ENCODE measurements at places on chromosomes 5 and 9.

- peak; percentile 23 for DNase-seq
These were observed 85.4 kb downstream of the ANKRD55 start for GRCh38 chr5:56147659-56148230.

DNA sequence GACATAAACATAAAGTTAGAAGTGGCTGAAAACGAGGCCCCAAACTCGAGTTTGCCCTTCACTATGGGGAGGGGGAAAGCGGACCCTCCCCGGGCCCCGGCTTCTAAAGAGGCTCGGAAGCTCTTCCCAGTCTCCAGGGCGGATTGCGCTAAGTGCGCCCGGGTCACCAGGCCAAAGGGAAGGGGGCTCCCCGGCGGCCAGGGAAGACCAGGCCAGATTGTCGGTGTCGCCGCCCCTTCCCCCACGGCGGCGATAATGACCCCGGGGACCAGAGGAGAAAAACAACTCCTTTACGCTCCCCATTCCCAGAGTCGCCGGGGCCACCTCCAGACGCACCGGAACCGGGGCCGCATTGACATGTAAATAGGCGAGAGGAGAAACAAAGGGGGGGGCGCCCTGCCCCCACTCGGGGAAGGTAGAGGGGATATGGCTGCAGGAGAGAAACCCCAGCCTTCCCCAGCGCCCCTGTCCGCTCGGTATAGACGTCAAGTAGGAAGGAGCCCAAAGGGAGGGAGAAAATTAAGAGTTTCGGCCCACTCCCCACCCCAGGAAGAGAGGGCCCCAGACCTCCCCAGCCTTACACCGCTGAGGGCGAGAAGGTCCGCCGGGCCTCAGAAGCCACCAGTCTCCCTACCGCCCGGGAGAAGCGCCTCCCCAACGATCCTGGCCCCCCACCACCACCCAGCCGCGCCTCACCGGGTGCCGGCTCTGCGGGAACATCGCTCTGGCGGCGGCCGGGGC, 1.7 kb downstream of the TLE1 start:
- DNase-seq, result no peak

- peak; percentile 14 for DNase-seq
These were observed 75.8 kb upstream of the IER5L start for GRCh38 chr9:129253803-129254381.

DNA sequence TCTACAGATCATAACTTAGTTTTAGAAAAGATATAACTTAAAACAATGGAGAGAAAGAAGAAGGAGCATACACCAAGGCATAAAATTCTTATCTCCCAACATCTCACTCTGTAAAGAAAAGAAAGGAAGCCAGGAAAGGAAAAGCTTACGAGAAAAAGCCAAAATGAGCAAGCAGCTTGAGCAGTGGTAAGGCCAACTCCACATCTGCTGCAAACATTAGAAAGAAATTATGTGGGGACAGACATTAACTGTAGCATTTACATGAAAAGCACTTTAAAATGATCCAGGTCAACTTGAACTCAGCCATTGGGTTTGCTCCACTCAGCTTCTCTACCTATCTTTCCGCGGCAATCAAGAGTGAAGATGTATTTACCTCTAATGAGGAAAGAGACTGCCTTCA, 176.9 kb downstream of the BNC2 start:
- DNase-seq, result no peak

- DNase-seq, result no peak
These were observed 894.2 kb upstream of the PTPRD start for GRCh38 chr9:11506980-11507379.

DNA sequence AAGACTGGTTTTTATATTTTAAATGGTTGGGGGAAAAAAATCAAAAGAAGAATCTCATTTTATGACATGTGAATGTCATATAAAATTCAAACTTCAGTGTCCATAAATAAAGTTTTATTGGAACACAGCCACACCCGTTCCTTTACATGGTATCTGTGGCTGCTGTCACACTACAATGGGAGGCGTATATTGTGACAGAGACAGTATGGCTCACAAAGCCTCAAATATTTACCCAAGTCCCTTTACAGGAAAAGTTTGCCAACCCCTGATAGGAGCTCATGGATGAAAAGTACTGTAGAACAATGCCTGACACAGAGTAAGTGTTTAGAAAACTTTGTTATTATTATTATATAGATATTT, 5.2 kb upstream of the DUSP1 start:
- DNase-seq, result no peak

- DNase-seq, result peak; percentile 67
These were observed 161.6 kb downstream of the COL23A1 start for GRCh38 chr5:178428341-178429155.

- DNase-seq, result no peak
These were observed 732.2 kb upstream of the ZNF608 start for GRCh38 chr5:125478599-125478998.

DNA sequence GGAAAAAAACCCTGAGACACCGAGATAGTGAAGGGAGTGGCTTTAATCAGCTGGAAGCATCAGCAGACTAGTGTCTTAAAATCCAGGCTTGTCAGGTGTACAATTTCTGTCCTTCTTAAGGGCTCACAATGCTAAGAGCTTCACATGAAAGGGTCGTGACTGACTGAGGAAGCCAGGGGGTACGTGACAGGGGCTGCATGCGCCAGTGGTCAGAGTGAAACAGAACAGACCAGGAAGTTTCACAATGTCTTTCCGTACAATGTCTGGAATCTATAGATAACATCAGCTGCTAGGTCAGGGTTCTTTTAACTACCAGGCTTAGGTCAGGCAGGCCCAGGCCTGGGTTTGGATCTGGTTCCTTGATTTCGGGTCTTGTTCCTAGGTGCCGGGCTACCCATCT, 253.0 kb downstream of the CDH10 start:
- DNase-seq, result no peak

GRCh38 chr5:68415177-68416085, 199.9 kb downstream of the PIK3R1 start:
- DNase-seq, result no peak

DNA sequence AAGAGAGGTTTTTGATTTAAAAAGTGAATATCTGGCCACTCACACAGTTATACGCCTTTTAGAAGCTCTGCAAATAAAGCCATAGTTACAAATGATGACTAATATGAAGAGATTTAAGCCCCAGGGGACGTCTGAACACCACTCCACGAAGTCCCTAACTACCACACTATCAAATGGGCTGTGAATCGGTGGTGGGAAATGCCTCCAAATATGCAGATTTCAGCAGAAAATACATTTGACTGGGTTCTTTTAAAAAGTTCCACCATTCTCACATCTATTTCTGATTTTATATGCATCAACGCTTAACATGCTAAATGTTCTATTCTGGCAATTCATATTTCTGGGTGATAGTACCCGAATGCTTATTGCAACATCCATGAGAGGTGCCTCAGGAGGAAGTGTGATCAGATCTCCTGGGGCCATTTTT, 22.5 kb downstream of the TICAM2 start:
- no peak for DNase-seq

GRCh38 chr5:127695346-127695745, 7.8 kb upstream of the CCDC192 start:
- no peak for DNase-seq

GRCh38 chr5:33205727-33206410, 234.9 kb upstream of the TARS1 start:
- no peak for DNase-seq

- DNase-seq, result no peak
These were observed 34.5 kb downstream of the CREBRF start for GRCh38 chr5:173090639-173091038.

DNA sequence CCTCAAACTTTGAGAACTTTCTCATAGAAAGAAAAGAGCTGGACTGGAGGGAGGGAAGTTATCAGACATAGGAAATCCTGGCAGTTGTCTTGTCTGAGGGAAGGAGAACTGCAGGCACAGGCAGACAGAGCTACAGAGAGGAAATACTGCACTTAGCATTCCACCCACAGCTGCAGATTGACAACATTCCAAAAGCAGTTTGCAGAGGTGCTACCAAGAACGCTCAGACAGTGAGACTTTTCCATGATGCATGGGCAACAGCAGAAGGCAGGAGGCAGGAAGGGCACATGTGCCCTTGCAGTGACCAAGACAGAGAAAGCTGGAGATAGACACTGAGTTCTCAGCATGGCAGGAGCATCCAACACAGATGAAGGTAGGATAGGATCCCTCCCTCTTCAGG, 327.5 kb upstream of the ZNF462 start:
- no peak for DNase-seq

- DNase-seq, result no peak
These were observed 25.2 kb upstream of the SPRY4 start for GRCh38 chr5:142350021-142350420.

DNA sequence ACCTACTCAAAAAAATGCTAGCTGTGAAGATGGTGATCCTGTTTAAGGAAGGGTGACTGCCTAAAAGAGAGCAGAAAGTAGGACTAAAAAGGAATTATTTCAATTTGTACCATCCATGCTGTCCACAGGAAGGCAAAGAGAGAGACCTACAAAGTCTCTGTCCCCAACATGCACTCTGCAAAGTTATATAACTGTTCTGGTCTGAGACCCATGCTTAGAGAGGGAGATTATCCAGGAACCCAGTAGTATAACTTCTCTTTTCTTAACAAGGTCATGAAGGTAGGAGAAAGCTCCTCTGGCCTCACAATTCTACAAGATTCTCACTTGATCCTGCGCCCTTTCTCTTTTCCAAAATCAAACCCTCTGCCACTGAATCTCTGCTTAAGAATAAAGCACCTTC, 25.8 kb downstream of the SLC22A4 start:
- DNase-seq, result no peak

GRCh38 chr9:71326360-71326759, 204.9 kb upstream of the TRPM3 start:
- no peak for DNase-seq

GRCh38 chr5:162607879-162608278, 540.3 kb downstream of the GABRG2 start:
- no peak for DNase-seq

- DNase-seq, result no peak
These were observed 204.7 kb downstream of the ARRDC3 start for GRCh38 chr5:91178461-91178860.

GRCh38 chr9:97697837-97698236, 697 bp upstream of the XPA start:
- no peak for DNase-seq

DNA sequence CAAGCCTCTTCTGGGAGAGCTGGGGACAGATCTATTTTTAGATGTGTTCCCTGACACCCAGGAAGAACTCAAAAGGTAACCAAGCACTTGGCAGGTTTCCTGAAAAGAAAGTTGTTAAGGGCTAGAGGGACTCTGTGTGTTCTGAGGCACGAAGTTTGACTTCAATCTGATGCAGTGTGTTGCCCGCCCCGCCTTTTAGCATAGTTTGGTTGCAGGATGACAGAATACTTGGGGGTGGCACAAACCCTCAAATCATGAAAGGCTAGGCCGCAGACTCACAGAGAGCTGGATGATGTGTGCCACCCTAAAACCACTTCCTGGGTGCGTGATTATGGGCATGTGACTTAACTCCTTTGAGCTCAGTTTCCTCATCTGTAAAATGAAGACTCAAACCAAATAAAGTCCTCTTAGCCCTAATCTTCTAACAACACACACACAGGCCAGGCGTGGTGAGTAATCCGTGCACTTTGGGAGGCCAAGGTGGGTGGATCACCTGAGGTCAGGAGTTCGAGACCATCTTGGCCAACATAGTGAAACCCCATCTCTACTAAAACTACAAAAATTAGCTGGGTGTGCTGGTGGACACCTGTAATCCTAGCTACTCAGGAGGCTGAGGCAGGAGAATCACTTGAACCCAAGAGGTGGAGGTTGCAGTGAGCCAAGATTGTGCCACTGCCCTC, 12.8 kb upstream of the NDFIP1 start:
- no peak for DNase-seq

DNA sequence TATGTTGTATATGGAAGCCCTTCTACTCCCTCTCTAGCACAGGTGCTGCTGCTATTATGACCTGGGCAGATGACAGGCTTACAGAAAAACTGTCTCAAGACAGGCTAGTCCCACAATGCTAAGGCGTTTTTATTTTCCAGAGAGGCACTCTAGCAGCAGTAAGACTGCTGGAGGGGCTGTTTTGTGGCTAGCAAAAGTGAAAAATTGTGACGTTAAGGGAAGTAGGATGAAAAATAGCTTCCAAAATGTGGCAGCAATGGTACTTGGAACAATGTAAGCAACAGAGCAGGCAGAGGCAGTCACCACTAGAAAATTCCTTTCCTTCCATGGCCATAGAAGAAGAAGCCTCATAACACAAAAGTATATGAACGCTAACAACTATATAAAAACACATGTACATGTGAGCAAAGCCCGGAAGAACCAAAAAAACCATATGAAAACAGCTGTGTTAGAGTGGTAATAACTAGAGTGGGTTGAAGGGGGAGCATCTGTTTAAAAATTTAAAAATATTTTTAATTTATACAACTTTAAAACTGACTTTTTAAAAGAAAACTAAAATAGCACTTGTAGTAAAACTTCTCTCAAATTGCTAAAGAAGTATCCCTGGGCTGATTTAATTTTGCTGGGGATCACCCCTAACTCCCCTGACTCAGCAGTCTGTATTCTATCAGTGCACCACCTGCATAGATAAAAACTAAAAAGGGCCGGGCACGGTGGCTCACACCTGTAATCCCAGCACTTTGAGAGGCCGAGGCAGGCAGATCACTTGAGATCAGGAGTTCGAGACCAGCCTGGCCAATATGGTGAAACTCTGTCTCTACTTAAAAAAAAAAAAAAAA, 30.6 kb downstream of the CLINT1 start:
- no peak for DNase-seq

- no peak for DNase-seq
These were observed 11.3 kb downstream of the STOM start for GRCh38 chr9:121358751-121359150.

DNA sequence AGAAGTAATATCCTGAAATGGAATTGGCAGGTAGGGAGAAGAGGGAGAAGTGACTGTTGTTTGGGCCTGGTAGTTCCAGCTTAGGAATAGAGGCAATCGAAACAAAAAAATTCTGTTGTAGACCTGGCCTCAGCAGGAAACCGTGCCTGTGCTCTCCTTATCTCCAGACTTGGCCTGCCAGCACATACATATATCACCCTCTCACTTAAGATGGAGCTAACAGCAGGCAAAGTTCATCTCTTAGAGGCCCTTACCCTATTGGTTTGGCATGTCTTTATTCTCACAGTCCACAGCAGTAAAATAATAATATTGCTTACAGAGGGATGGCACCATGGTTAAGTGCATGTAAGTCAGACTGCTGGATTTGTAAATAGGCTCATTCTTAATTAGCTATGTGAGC, 19.6 kb upstream of the TNC start:
- no peak for DNase-seq

GRCh38 chr5:134328619-134329018, 38.4 kb downstream of the CDKL3 start:
- DNase-seq, result no peak

GRCh38 chr5:53613061-53613460, 52.6 kb downstream of the NDUFS4 start:
- DNase-seq, result no peak

DNA sequence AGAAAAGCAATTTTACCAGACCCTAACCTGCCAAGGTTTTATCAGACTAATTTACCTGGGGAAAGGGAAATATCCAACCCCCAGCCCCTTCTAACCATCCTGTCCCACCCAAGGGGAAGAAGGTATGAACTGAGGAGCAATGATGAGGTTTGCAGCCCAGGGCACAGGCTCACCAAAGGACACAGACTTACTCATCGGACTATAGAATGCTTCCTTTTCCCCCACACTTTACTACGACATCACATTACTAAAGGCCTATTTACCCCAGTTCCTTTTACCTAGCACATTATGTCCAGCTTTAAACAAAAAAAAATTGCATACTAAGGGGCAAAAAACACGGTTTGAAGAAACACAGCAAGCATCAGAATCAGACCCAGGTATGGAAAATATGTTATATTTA, 94.1 kb upstream of the FST start:
- DNase-seq, result no peak

- DNase-seq, result no peak
These were observed at the start of gene ENG for GRCh38 chr9:127854184-127854806. ENG (minus strand) TSS chr9:127854658; CDS start chr9:127854355, 303 bp downstream.

- DNase-seq, result no peak
These were observed 59.3 kb downstream of the RALGPS1 start for GRCh38 chr9:126973651-126974529.
